ENCODE measurements at places on chromosomes 11 and 22. TPM values are rescaled to one million over a fixed set of nuclear protein-coding genes. Genes with fewer than 3 reads are reported as not detected.

MS4A6E gene
- not detected for total RNA-seq

ADM2 gene
- total RNA-seq, result 0.39 TPM

PDXP gene
- 16.0 TPM for total RNA-seq

TBX10 gene
- total RNA-seq, result not detected

NXPE4 gene
- not detected for total RNA-seq

CCDC73 gene
- total RNA-seq, result not detected

APOL1 gene
- total RNA-seq, result 10.3 TPM

OPCML gene
- total RNA-seq, result not detected

PRR33 gene
- total RNA-seq, result not detected

SHISAL1 gene
- 1.4 TPM for total RNA-seq

MCAM gene
- 0.73 TPM for total RNA-seq

MS4A15 gene
- not detected for total RNA-seq

MPZL3 gene
- total RNA-seq, result 0.37 TPM

KDM4E gene
- total RNA-seq, result not detected

KRTAP5-11 gene
- not detected for total RNA-seq

ACCS gene
- 8.8 TPM for total RNA-seq

ART1 gene
- total RNA-seq, result not detected

CENPM gene
- total RNA-seq, result 26.5 TPM

NLRP10 gene
- 1.8 TPM for total RNA-seq

RPS25 gene
- 492 TPM for total RNA-seq

DEFB131B gene
- total RNA-seq, result not detected

PPP1R14B gene
- 259 TPM for total RNA-seq

LRRC10B gene
- not detected for total RNA-seq

PCF11 gene
- total RNA-seq, result 44.4 TPM

STARD10 gene
- 5.5 TPM for total RNA-seq

CTSW gene
- total RNA-seq, result under 0.01 TPM

GRAMD1B gene
- 0.37 TPM for total RNA-seq

CNGA4 gene
- total RNA-seq, result 0.37 TPM

GSTT2B gene
- 8.5 TPM for total RNA-seq

TPBGL gene
- total RNA-seq, result not detected

RIBC2 gene
- 1.1 TPM for total RNA-seq

BTBD18 gene
- not detected for total RNA-seq

SLC17A6 gene
- not detected for total RNA-seq

SPDYC gene
- total RNA-seq, result not detected

ANKK1 gene
- total RNA-seq, result not detected

MIAT gene
- 0.37 TPM for total RNA-seq

ARHGAP42 gene
- total RNA-seq, result 12.1 TPM

NCF4 gene
- not detected for total RNA-seq

Measured in subcutaneous preadipocyte (primary cell).